ENCODE measurements at places on chromosomes 2 and 18.

- DNase-seq, result no peak
Observed at GRCh38 chr18:12420821-12421421, 13.2 kb downstream of the PRELID3A start.

- no peak for DNase-seq
Observed at GRCh38 chr2:144390424-144391020, 129.4 kb downstream of the ZEB2 start.

- peak; percentile 2 for DNase-seq
Observed at GRCh38 chr2:68643011-68643873, at the start of gene PROKR1. PROKR1 (plus strand) TSS chr2:68643579; CDS start chr2:68645822, 2,243 bp downstream.

GRCh38 chr2:73503992-73504570, 118.4 kb downstream of the ALMS1 start:
- DNase-seq, result no peak

GRCh38 chr18:66676699-66677098, 72.8 kb upstream of the CDH19 start:
- DNase-seq, result no peak

- no peak for DNase-seq
Observed at GRCh38 chr2:97963079-97963406, 32.7 kb downstream of the TMEM131 start.

GRCh38 chr2:133867166-133867565, 298.9 kb upstream of the NCKAP5 start:
- DNase-seq, result no peak

DNA sequence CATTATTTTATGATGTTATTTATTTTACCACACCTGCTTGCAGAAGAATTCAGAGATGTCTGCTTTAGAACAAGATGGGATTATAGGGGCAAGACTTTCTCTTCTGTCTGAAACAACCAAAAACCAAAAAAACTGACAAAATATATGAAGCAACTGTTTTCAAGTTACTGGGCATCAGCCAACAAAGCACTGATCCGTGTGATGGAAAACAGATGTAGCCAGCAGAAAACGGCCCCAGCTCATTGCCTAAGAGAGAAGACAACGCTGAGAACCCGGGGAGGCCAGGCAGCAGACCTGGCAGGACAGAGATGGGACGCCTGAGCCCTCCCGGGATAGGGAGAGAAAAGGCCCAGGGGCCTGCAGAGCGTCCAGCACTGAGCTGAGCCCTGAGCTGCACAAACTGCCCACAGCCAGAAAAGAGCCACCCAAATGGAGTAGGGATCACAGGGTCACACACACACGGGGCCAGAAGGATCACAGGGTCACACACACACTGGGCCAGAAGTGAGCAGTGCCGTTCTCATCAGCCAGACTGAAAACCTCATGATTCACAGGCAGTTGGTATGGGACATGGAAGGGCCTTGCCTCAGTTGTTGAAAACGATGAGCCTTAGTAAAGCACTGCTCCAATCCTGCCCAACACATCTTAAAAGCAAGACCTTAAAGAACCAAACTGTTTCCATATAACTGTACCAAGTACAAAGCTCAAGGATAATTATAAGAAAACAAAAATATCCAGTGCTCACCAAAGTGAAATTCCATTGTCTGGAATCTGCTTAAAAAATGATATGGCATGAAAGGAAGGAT, 12.1 kb downstream of the PXDN start:
- no peak for DNase-seq

GRCh38 chr2:240137596-240138253, 1.6 kb upstream of the COPS9 start:
- no peak for DNase-seq

DNA sequence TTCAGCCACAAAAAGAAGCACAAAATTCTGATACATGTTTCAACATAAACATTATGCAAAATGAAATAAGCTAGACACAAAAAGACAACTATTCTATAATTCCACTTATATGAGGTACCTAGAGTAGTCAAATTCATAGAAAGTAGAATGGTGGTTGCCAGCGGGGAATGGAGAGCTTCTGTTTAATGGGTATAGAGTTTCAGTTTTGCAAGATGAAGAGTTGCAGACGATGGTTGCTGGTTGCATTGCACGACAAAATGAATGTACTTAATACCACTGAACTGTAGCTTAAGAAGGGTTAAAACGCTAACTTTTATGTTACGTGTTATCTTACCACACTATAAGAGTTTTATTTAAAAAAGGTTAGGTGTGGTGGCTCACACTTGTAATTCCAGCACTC, 13.5 kb downstream of the YWHAQ start:
- no peak for DNase-seq

GRCh38 chr18:70082430-70082829, 123.1 kb downstream of the RTTN start:
- DNase-seq, result no peak

DNA sequence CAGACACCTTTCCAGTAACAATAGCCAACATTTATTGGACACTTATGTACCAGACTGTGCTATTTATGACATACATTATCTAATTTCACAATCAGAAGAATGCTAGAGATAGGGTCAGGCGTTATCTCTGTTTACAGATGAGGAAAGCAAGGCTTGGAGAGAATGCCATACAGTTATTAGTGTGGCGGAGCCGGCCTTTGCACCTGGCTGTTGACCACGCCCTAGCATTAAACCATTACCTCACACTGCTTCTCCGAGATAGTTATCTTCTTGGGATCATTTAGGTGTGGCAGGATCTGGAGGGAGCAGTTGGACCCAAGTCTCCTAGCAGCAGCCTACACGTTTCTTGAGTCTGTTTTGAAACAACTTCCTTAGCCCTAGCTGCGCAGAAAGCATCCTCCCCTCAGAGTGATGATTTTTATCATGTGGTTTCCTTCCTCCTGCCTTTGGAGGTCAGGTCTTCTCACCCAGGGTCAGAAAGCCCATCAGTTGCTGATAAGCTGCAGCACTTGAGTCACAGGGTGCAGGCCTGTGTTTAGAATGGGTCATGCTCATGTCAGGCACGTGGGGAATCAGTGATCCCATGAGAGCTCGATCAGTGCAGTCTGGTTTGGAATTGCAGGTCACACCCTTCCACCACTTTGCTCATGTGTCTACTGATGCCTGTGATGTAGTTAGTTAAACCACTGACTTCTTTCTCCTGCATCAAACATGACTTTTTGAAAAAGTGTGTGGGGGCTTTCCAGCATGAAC, 118.2 kb downstream of the SPTBN1 start:
- peak; percentile 80 for DNase-seq

DNA sequence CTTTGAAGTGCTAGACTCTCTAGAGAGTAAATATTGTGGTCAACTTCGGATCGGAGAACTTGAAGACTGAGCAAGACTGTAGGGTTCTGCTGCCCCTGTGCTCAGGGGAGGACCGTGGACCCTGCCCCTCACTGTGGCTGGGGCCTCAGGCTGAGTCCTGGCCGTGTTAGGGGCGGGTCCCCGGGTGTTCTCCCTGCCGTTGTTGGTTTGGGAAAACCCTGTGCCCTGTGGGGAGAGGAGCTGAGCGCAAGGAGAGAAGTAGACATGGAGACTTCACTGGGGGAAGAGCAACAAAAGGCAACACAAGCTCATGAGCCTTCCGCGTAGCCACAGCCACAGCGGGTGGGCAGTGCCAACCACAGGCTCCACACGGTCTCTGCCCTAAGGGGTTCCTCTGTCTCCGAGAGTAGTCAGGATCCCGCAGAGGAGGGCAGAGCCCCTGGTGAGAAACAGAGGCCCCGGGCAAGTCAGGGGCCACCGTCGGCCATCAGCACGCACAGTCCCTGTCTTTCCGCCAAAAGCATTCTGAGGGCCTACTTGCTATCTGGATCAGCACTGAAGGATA, 53.1 kb downstream of the NTSR2 start:
- no peak for DNase-seq

DNA sequence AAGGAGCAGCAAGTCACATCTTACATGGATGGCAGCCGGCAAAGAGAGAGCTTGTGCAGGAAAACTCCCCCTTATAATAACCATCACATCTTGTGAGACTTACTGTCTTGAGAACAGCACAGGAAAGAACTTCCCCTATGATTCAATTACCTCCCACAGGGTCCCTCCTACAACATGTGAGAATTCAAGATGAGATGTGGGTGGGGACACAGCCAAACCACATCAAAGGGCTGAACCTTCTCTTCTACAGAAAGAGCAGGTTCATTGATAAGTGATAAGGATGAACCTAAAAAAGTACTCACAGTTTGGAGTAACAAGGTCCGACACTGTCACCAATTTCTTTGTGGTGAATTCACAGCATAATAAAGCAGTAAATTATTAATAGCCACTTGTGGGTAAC, 422.2 kb upstream of the FSIP2 start:
- DNase-seq, result no peak

DNA sequence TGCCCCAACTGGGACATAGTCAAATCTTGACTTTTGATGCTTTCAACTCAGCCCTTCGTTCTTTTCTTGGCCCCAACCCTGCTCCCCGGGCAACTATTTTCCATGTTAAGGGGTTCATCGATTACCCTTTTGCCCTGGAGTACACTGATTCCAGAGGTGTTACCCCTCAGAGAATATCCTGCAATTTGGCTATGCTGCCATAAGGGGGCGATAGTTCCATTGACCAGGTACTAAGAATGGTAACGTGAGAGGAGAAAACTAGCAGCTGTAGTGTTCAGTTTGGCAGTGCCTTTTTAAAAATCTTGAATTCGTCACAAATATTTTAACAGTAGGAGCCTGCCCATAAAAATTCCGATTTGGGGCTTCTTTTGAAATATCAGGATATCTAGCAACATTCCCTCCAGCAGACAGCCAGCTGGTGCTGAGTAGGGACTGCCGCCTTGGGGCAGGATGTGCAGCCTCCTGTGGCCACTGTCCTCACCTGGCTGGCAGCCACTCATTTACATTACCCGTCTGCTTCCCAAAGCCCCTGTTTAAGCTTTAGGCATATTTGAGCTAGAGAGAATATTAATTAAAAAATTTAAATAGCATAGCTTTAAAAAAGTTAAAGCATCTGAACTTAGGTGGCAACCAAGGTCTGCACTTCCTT, 146.3 kb upstream of the SKOR2 start:
- no peak for DNase-seq

DNA sequence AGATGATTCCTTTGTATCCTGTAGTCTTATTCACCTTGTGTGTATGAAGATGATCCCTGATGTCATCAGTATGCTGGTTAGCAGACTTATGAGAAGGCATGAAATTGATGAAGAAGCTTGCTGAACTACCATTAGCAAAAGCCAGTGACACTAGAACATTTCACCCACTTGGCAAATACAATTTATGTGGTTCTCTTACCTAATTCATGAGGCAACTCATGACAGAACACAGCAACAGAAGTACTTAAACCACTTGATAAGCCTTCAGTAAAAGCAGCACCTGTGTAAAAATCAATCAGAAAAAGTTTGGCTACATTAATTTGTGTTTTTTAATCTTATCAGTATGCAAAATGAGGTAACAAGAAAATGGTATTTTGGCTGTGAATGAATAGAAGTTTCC, 16.8 kb downstream of the SLC39A6 start:
- DNase-seq, result no peak

GRCh38 chr2:225598897-225599296, 199.4 kb downstream of the NYAP2 start:
- no peak for DNase-seq

- peak; percentile 27 for DNase-seq
Observed at GRCh38 chr2:28325173-28325566, 67.5 kb upstream of the FOSL2 start.

- peak; percentile 70 for DNase-seq
Observed at GRCh38 chr18:10122988-10123950, 209.5 kb downstream of the VAPA start.

GRCh38 chr2:443741-444140, 155.8 kb upstream of the ALKAL2 start:
- DNase-seq, result no peak

- DNase-seq, result no peak
Observed at GRCh38 chr18:22490429-22490846, 72.7 kb upstream of the CTAGE1 start.

DNA sequence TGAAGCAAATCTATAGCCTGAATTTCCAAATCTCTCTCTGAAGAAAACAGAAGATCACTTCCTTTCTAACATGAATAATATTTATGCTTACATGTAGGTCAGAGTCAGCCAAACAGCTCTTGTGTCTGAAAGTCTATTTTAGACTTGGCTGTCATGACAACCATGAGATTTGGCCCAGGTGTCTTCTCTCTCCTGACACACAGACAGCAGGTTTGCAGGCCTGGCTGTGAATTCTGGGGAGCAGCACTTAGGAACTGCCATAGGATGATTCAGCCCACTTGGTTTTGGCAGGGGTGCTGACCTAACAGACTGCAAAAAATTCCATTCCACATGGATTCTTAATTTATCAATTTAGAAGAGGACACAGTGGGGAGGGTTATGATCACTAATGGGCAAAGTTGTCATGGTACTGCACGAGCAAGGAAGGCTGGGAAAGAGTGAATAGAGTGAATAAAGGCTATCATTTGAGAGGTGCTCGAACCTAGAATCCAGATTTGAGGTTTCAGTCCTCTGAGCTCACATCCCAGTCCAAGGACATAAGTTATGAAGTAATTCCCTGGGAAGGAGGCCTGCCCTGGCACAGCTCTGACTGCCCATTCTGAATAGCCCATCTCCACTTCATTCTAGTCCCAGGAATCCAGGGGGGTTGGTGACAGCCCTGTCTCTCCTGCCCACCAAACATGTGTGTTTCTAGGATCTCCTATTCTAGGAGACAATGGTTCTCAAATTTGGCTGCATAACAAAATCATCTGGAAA, 453.9 kb upstream of the TRIB2 start:
- no peak for DNase-seq

DNA sequence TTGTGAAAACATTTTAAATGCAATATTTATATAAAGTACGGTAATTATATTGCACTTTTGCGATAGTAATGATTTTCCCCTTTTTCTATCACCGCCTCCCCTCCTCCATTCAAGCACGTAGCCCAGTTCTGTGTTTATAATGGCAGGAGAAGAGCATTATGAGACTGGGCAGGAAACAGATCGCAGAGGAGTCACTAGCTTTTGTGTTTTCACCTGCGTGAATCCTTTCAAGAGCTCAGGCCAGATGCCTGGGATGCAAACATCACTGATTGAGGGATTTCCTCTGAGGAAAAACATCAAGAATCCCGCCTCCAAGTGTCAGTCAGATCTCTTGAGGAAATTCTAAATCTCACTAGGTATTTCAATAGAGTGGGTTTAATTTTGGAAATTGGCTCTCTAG, 178.4 kb upstream of the FN1 start:
- DNase-seq, result no peak

- peak; percentile 37 for DNase-seq
Observed at GRCh38 chr2:99772591-99773331, 282.9 kb upstream of the REV1 start.

DNA sequence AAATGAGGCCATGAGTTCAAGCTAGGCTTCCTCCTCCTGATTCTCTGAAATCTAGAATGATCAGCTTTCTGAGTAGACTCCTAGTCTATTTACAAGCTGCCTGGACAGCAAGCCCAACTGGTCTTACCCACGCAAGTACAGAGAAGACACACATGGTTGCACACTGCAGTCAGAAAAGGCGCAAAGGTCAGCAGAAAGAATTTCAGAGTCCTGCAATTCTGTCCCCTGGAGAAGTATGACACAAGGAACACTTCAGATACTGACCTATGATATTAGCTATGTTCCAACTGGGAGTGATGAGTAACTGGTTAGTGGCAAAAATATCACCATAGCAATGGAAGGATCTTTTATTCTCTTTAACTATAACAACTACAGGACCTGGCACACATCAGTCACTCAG, 336.1 kb upstream of the PKDCC start:
- no peak for DNase-seq

GRCh38 chr18:14978962-14979535, 231.1 kb downstream of the ANKRD30B start:
- no peak for DNase-seq

GRCh38 chr18:4994710-4995109, 202.3 kb downstream of the AKAIN1 start:
- no peak for DNase-seq
